ENCODE measurements at places on chromosomes 1 and 21.

DNA sequence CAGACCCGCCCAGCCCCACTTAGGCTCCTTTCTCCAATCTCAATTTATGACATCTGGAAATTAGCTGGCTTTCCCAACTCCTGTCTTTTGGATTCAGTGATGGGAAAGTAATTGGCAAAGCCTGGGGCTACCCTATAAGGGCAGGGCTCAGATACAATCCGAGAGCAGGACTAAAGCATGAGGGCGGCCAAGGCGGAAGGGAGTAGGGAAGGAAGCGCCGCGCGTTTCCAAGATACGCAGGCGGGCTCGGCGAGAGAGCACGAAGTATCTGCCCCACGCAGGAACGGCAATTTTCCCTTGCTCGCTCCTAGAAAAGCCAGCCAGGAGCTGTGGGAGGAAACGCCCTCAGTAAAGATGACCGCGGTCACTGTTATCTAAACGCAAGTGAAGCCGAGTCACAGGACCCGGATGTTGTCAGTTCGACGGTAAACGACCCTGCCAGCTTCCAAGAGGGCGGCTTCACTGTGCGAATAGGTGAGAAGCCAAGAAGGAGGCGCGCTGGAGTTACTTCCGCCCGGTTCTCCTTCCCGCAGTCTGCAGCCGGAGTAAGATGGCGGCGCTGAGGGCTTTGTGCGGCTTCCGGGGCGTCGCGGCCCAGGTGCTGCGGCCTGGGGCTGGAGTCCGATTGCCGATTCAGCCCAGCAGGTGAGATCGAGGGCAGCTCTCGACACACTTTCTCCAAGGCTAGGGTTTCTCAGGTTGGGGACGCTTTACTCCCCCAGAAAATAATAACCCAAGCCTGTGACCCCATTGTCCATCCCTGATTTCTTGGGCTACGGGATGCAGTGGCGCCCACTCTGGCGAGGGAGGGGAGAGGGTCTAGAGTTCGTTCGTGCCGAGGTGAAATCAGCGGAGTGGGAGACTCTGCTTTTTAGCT, at the start of gene NDUFS2:
TSS of gene NDUFS2 (plus strand) at position 532 of the 877 bp plus-strand sequence. CDS start at position 551, 19 bp downstream.
- DNase-seq, result peak; percentile 77

DNA sequence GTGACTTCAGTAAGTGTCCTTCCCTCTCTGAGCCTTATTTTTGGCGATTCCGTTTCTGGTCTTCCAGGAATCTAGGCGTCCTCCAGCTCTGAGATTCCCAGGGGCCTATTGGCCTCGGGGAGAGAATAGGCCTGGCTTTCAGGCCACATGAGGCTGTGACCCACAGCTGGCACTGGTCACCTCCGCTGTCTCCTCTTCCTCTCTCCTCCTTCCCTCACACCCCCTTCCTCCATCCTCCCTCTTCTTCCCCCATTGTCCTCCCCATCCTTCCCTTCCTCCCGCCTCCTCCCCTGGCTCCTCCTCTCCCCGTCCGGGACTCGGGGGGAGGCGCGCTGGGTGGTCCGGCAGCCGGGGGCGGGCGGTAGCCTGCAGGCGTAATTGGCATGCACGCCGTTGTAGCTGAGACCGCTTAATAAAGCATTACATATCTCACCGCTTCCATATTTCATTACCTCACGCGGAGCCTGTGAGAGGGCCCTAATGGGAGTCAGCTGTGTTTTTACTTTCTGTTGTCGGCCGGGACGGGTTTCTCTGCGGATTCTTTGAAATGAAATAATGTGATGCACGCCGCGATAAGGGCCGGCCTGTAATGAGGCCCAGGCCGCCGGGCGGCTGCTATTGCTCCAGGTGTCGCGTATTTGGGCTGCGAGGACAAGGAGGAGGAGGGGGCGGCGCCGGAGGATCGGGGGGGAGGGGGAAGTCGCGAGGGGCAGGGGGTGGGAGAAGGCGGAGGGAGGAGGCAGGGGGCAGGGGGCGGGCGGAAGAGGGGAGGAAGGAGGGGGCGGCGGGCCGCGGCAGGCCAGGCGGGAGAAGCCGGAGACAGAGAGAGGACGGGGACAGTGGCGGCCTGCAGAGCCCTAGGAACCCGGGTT, 95.3 kb downstream of the FOXD2 start:
- DNase-seq, result no peak

GRCh38 chr1:81197591-81197990, 603.1 kb upstream of the ADGRL2 start:
- no peak for DNase-seq

GRCh38 chr1:66931590-66931989, 6.8 kb downstream of the MIER1 start:
- DNase-seq, result no peak

DNA sequence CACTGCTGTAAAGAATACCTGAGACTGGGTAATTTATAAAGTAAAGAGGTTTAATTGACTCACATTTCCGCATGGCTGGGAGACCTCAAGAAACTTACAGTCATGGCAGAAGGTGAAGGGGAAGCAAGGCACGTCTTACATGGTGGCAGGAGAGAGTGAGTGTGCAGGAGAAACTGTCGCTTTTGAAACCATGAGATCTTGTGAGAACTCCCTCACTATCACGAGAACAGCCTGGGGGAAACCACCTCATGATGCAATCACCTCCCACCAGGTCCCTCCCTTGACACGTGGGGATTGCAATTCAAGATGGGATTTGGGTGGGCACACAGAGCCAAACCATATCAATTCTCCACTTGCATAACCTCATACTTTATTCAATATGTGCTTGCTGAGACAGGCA, 76.6 kb downstream of the GIPC2 start:
- DNase-seq, result no peak

GRCh38 chr21:31566064-31566463, 93.4 kb upstream of the SOD1 start:
- DNase-seq, result no peak

DNA sequence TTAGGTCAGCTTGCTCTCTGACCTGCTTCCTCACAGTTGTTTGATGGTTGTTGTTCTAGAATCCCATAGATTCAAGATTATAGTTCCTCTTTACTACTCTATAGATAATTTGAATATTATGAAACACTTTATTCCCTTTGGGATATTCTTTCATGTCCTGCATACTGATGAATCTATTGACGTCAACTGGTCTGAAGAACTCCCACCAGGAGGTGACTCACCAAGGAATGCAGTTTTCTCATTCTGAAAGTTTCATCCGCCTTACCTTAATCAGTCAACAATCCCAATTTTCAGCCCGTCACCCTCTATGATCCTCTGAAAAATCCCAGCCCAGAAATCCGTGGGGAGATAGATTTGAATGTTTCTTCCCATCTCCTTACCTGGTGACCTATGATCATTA, 834.1 kb upstream of the PRMT6 start:
- no peak for DNase-seq

GRCh38 chr1:17270891-17271765, 22.2 kb downstream of the PADI3 start:
- no peak for DNase-seq

DNA sequence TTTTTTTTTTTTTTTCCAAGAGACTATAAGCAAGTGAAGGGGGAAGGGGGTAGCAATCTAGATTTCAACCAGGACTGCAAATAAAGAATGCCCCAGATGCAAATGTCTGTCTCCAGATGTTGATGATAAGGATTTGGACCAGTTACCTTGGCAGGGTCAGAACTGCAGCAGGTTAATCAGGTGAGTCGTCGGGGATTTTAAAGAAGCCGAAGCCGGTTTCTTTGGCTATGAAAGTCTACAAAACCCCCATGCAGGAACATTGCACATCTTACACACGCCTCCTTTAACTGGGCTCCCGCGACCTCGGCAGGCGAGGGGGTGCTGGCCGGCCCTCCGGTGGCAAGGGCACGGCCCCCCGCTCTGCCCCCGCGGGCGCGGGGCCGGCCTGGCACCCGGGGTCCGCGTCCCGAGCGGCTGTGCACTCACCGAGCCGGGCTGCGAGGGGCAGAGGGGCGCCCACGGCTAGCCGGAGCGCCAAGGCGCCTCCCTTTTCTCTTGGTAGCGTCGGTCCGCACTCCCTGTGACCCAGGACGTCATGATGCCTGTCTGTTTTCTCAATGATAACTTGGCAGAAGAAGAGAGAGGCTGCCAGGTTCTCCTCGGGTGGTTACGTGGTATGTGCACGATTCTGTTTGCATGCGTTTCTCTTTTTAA, 366.3 kb upstream of the ESRRG start:
- DNase-seq, result no peak

DNA sequence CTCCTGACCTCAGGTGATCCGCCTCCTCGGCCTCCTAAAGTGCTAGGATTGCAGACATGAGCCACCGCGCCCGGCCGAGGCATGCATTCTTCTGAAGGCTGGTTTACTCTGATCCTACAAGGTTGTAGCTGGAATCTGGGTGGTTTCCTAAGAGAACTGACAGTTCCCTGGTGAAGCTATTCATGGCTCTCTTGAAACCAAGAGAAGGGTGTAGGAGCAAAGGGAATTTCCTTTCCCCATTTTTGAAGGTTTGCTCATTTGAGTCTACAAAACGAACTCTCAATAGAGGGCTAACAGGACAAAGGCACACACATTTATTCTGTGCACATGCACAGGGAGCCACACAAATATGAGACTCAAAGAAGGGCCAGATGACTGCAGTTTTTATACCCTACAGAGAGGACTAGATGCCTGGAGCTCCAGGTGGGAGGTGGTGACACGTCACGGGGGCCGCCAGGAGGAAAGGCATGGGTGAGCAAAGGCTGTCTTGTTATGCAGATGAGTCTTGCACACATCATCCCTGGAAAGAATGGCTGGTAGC, 49.5 kb upstream of the ERRFI1 start:
- DNase-seq, result no peak

DNA sequence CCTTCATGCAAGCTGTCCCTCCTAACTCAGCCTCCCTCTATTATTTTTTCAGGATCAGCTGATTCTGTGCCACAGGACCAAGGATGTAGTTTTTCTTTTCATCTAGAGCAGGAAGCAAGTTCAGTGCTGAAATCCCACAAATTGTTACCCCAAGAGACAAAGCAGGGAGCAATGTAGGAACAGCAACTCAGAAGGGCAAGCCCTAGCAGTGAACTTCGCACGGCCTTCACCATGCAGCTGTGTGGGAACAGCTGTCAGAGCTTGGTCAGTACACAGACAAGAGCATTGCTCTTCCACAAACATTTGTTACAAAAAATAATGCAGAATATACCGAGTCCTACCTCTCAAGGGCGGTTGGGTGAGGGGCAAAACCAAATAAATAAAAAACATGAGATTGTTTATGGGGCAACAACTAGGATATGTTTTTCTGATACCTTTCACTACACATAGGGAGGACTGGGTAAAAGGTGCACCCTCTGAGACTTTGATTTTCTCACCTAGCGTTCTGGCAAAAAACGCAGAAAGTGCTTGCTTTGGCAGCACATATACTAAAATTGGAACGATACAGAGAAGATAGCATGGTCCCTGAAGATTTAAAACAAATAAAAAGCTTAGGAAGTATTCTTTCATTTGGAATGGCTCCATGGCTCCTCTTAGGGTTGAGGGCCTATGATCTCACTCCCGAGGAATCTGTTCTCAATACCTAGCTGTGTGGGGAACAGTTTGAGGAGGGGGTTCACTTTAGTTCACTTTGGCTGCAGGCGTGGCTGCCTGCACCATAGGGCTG, 37.1 kb upstream of the ANGPTL7 start:
- DNase-seq, result no peak

GRCh38 chr1:11535761-11536572, 57.0 kb downstream of the DISP3 start:
- DNase-seq, result no peak

DNA sequence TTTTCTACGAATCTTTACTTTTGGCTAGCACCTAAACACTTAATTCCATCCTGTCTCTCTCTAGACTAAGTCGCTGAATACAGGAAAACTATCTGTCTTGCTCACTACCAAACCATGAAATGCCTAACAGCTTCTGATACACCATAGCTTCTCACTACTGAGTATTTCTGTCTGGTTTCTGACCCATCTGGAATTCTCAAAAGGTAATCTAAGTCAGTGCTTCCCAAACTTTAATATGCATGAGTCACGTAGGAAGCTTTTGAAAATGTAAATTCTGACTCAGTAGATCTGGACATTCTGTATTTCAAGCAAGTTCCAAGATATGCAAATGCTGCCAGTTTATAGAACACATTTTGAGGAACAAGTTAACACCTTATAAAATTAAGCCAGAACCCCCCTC, 9.2 kb upstream of the OVGP1 start:
- DNase-seq, result no peak

- no peak for DNase-seq
These were observed 68.1 kb upstream of the F3 start for GRCh38 chr1:94609619-94610018.

DNA sequence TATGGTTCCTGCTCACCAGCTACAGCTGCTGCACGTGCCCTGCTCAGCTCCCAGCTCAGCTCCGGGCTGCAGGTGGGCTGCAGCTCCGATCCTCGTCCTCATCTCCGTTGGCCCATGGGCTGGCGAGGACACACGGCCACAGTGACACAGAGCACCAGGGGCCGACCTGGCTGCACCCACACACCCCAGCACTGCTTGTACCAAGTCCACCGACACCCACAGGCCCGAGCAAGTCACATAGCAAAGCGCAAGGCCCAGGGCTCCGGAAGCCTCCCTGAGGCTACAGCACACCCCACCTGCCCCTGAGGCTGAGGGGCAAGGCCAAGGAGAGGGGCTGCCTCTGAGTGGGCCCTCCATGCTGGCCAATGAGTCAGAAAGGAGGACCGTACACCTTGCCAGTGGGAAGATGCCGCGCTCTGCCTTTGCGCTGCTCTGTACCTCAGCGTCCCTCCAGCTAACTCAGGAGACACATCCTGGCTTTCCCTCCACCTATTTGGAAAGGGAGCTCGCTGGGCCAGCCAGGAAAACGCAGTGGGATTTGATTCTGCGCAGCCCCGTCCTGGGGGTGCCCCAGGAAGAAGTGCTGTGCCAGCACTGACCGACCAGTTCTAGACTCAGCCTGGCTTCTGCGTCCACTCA, 124.8 kb downstream of the SIK1 start:
- no peak for DNase-seq

DNA sequence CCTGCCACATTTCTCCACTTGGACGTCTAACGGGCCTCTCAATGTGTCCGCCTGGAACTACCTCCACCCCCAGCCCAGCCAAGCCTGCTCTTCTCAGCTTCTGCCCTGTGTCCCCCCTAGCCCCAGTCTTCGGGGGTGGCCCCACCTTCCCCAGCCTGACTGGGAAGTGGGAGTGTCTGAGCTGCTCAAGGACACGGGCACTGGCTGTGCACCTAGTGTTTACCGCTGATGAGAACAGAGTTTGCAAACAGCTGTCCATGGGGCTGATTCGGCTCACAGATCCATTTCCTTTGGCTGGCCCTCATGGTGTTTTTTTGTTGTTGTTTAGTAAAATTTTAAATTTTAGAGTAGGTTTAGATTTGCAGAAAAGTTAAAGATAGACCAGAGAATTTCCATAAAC, 121.1 kb downstream of the PTPRU start:
- no peak for DNase-seq
